ENCODE measurements at places on chromosomes 16 and 17.
A peak's percentile ranks its signal among the peaks of the same experiment; 100 is the strongest.

DNA sequence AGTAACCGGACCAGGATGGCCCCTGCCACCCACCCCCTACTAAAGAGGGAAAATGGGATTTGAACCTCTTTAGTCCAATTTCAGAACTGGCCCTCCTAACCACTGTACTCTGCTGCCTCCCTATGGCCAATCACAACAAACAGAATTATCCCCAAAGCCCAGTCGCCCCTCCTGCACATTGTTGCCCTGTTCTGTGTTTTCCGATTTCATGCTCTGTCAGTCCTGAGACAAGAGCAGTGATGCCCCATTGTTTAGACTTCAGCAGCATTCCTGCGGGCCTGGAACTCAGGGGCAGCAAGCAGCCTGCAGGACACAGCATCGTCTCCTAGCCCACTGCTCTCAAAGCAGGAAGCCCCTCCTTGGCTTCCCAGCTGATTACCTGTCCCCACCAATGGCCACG is 20.5 kb upstream of the KLHL11 start:
- no peak for ATAC-seq

- ATAC-seq, result peak; percentile 87
These were observed 93.3 kb downstream of the HELZ start for GRCh38 chr17:67151717-67152116.

DNA sequence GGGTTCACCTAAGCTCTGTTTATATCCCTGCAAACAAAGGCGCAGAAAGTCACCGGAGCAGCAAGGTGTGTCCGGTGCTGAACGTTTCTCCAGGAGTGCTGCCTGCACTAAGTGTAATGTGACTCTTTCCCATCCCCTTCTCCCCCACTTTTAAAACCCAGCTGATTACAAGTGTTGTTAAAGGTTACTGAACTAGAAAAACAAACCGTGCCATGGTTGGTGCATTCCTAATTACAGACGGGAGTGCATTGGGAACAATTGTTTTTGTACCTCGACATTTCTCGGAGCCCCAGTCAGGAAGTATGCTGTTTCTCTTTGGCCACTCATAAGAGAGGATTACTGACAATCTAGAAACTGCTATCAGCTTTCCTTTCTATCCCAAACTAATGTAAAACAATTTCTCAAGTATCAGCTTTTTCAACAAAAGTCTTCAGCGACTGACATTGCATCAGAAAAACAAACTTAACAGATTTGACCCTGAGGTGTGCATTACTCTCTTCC is 441.0 kb upstream of the SALL1 start:
- ATAC-seq, result no peak

GRCh38 chr17:66948061-66948750 is 16.3 kb upstream of the CACNG4 start:
- no peak for ATAC-seq

- ATAC-seq, result no peak
These were observed 181.6 kb downstream of the DNAH9 start for GRCh38 chr17:11779892-11780291.

DNA sequence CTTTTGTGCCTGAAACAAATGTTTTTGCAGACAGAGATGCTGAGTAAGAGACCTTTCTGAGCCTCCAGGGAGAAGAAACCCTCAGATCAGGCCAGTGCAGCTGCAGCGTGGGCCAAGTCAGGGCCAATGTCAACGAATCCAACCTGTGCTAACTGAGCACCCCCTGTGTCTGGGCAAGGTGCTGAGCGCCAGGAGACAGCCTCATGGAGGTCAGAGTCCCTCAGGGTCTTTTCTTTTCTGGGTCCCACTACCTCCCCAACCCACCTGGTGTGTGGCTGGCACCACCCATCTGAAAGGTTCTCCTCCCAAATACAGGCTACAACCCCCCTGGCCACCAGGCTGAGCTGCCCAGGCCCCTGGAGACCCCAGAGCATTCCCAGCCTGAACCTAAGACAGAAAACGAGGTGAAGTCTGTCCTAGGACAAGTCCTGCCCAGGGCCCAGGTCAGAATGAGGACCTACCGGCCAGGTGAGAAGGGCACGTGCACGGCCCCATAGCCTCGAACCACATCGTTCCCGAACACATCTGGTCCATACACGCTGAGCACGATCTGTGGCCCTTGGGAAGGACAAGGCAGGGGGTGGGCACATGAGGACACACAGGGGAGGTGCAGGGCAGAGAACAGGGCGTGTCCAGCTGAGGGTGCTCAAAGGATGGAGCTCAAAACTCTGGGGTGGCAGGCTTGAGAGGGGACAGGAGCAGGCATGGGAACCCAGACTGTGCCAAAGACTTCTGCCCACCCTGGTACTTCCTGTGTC is 15.0 kb downstream of the B9D1 start:
- no peak for ATAC-seq

DNA sequence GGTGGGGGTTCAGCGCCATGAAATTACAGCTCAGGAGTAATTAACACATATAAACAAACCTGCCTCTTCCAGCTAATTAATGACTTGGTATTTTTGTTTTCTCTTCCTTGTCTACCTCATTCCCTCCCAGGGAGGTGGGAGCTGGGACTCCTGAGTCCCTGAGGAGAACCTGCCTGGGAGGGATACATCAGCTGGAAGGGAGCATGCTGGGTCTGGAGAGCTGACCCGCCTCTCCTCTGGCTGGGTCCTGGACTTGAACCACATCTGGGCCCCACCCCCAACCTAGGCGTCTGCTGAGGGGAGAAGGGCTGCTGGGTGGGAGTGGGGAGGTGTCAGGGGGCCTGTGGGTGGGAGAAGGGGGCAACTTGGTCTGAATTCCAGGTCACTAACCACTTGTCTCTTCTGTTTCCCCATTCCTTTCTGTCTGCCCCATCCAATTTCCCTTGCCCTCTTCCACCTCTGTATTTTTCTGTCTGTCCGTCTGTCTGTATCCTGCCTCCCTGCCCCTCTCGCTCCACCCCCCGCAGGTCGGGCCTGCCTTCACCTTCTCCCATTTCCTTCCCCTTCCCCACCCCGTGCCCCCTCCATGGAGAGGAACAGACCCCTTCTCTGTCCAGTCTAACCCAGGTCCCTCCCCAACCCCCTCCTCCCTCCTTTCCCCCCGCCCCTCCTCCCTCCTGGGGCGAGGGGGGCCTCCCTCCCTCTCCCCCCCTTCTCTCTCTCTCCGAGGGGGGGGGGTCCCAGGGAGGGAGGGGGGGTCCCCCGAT is at the start of gene NLGN2:
NLGN2 (plus strand) TSS at position 361 of the 767 bp plus-strand sequence. CDS start 411 bp downstream, outside the sequence.
- no peak for ATAC-seq

GRCh38 chr17:40666331-40666730 is 1.4 kb upstream of the KRT222 start:
- ATAC-seq, result no peak

- ATAC-seq, result peak; percentile 14
These were observed 430 bp downstream of the TSEN54 start for GRCh38 chr17:75516619-75517296.

- no peak for ATAC-seq
These were observed 33.8 kb upstream of the KPNB1 start for GRCh38 chr17:47615766-47616424.

DNA sequence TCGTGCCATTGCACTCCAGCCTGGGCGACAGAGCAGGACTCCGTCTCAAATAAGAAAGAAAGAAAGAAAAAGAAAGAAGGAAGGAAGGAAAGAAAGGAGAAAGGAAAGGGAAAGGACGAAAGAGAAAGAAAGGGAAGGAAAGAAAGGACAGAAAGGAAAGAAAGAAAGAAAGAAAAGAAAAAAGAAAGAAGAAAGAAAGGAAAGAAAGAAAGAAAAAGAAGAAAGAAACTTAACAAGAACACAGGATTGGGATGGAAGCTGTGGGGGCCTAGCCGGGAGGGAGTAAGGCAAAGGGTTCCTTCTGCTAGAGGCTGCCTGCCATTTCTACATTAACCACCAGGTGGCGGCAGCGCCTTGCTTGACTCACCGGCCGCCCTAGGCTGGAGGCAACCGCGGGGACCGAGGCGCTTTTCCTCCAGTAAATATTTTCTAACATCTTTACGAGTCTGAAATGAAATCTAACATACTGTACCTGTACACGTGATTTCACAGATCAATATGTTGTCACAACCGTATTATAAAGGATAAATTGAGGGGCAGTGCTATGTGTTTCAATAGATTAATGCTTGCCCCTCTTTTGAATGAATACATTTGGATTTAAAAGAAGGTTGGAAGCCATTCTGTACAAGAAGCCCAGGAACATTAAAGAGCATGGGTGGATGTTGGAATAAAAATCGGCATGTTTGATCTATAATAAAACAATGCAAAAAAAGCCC is 6.1 kb downstream of the GJD3 start:
- peak; percentile 51 for ATAC-seq

- ATAC-seq, result no peak
These were observed 26.9 kb upstream of the ZNHIT3 start for GRCh38 chr17:36459601-36460000.

DNA sequence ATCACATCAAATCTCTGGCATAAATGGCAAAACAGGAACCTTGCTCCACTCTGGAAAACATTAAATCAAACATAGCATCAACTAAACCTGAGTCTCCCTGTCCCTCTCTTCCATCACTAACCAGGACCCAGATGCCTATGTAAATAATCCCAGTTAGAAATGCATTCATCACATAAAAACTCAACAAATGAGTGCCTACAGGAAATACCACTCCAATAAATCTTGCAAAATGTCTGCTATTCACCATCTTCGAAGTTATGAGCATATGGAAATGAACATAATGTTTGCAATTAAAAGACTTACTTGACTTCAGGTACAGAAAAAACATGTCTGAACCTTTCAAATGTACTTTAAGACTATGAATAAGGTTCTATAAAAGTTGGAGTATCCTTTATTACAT is 425.0 kb downstream of the CDH11 start:
- no peak for ATAC-seq

DNA sequence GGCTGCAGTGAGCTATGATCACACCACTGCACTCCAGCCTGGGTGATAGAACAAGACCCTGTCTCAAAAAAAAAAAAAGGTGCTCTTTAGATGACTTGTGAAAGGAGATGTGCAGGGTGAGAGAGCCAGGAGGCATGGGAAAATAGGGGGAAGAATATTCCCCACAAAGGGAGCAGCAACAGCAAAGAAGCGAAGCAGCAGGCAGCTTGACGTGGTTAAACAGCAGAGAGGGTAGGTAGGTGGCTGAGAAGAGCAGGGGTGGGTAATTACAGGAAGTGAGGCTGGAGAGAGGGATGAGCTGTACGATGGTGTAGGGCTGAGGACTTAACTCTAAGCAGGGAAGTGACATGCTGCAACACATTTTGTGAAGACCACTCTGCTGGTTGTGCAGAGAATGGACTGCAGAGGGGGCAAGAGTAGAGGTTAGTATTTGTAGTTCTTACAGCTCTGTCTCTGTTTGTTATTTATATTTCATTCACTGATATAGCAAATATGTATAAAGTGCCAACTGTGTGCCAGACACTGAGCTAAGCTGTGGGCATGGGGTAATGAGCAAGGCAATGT is 1.6 kb downstream of the HEATR3 start:
- peak; percentile 28 for ATAC-seq

GRCh38 chr17:50689956-50690886 is 17.5 kb downstream of the ANKRD40 start:
- ATAC-seq, result no peak

GRCh38 chr17:60169921-60170817 is 20.4 kb downstream of the CA4 start:
- peak; percentile 75 for ATAC-seq

GRCh38 chr17:28340374-28340773 is 4.8 kb downstream of the TNFAIP1 start:
- ATAC-seq, result no peak

DNA sequence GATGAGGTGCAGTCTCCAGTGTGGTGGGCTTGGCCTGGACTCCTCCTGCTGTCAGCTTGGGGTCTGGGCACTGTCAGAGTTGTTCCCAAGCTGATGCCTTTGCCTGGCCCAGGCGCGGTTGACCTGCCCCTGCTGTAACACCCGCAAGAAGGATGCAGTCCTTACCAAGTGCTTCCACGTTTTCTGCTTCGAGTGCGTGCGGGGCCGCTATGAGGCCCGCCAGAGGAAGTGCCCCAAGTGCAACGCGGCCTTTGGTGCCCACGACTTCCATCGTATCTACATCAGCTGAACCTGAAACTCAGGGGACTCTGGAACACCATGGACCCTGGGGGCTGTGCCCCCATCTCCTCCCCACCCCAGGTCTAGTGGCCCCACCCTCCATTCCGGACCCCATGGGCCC is 11.7 kb downstream of the RNF40 start:
- no peak for ATAC-seq

DNA sequence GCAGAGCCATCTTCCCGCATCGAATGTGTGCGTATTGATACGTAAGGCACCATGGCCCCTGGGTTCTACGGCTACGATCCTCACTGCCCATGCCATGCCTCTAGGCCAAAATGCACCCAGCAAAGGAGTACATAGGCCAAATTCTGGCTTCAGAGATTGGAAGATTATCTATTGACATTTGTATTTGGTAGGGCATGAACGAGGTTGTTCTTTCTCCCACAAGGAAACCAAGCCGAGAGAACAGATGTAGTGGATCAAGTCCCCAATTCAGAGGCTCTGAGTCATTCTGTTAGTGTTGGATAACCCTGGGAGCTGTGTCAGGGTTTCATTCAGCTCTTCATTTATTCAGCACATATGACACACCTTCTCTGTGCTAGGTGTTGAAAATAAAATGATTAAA is 36.5 kb downstream of the HOXB1 start:
- ATAC-seq, result no peak

Measured in activated CD4-positive, CD25-positive, alpha-beta regulatory T cell treated with anti-CD3 and anti-CD28 coated beads, Interleukin-2, amount 50 U/mL, for 24 hours (primary cell).